ENCODE measurements at places on chromosomes 12 and 14.
A peak's percentile ranks its signal among the peaks of the same experiment; 100 is the strongest.

GRCh38 chr14:89955022-89955744, 544 bp upstream of the TDP1 start:
- DNase-seq = no peak

DNA sequence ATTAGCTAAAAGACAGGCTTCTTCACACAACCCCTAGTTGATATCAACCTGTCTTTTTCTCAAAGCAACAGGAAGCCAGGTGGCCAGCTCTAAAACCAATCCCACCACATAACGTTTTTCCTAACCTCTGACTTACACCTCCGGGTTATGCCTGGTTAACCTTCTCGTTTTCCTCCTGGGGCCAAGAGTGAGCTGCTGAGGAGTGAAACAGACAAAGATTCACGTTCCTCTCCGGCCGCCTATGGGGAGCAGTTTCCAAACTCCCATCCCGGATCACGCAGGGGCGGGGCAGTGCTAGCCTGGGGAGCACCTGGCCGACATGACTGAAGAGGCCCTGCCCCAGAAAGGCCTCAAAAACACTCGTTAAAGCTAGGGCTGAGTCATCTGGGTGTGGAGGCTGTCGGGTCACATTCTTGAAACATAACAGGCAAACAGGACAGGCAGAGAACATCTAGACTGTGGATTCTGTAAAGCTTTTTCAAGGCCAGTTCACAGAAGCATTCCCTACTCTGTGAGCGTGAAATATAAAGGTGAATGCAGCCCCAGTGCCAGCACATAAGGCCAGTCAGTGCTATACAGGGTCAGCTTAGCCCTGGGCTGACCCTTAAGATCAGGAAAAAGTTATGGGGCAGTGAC, 25.9 kb upstream of the LGALS3 start:
- no peak for DNase-seq

- no peak for DNase-seq
Observed at GRCh38 chr12:84741692-84742091, 170.9 kb downstream of the SLC6A15 start.

GRCh38 chr14:24086193-24086955, 7.7 kb upstream of the PCK2 start:
- DNase-seq = no peak

GRCh38 chr12:94186278-94187241, 38.2 kb downstream of the PLXNC1 start:
- DNase-seq = no peak

DNA sequence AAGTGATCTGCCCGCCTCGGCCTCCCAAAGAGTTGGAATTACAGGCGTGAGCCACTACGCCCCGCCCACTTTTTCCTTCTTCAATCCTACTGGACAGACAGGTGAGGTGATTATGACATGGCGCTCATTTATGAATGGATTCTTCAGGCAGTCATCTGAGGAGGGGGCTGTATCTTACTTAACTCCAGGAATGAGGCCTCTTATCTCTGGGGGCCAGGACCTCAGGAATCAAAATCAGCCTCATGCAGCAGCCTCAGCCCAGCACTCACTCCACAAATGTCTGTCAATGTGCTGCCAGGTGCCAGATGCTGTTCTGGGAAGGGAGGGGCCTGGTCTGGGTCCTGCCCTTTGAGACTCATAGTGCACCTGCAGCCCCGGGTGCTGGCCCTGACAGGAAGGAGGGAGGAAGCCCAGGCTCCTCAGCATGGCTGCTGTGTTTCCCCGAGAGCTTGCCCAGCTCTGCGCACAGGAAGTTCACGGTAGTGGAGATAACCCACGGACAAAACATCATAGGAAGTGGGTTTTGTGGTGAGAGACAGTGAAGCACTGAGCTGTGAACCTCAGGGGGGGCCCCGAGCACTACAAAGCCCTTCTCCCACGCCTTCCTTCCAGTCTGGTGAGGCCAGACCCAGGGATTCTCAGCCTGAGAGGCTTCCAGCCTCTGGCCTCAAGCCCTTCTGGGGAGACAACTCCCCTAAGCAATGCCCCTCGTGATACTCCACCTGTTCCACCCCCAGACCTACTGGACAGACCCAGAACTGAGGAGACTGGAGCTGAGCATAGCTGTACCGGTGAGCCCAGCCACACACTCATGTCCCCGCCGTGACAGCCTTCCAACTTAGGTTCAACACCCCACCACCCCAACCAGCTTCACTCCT, 22.3 kb downstream of the GALNT6 start:
- no peak for DNase-seq

GRCh38 chr12:11765817-11766794, 116.6 kb downstream of the ETV6 start:
- DNase-seq = no peak

DNA sequence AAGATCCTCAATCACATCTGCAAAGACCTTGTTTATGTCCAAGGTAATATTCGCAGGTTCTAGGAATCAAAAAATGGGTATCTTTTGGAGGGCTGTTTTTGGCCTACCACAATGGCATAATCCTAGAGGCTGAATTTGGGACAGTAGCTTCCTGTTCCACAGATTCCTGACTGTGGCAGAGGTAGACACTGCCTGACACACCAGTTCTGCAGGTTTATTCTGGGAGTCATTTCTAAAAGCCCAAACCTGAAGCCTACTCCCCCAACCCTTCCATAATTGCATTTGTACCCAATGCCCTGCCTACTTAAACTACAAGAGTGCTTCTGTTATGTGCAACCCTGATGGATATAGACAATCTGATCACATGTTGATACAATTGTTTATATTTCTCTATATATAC, 378.9 kb downstream of the PCNX1 start:
- no peak for DNase-seq

DNA sequence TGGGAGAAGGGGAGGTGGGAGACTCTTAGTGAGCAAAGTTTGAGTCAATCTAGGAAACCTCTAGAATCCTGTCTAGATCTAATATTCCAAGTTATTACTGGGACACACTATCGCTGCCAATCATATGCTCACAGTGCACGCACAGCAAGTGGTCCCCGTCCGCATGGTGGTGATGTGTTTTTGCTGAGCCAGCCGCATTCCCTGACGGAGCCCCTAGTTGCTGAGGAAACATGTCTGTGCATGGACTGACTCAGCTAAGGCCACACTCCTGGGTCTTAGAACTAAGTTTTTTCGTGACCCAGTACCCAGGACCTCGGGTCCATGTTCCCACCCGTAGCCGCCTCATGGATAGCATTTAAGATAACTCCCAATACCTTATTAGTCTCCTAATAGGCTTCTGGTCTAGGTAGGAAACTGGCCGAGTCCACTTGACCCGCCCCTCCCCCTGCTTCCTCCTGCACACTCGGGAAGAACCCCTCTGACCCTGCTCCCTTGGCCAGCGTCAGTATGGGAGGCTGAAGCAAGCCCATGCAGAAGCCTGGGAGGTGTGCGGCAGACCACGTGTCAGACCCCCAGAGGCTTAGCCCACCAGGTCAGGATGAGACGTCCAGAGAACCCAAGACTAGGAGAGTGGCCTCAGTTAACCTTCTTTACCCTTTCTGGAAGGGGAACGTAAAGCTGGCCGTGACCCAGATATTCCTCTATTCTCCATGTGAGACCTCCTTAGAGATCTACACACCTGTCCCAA, 200.5 kb downstream of the ETV6 start:
- no peak for DNase-seq

GRCh38 chr12:6959058-6959804, 8.1 kb downstream of the PTPN6 start:
- no peak for DNase-seq

DNA sequence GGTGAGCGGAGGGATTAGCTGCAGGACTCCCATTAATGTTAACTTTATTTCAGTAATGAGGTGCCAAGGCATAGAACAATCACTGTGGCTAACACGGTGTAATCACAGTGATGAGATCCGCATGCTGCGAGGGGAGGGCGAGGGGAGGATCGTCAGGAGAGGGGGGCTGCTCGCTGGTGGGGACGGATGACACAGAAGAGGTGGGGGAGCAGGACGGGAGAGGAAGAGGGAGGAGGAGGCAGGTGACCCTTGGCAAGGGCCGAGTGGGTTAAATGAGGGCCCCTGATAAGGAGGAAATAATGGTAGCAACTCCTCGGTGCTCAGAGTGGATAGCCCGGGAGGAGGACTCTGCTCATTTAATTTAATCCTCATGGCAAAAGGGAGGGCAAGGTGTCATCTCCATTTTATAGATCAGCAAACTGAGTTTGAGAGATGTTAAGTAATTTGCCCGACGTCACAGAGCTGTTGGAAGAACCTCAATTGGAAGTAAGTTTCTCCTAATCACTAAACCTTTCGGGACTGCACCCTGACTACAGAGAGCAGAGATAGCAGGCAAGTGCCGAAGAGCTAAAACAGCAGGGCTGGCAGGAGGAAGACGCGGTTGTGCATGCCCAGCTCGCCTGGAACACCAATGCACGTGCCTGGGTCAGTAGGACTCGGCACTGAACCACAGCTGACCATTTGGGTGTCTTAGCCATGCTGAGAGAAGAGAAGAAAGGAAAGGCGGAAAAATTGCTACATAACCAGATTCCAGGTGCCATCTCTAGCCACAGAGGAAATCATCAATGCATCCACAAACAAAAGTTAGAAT, 43.0 kb downstream of the SPRING1 start:
- DNase-seq = no peak

GRCh38 chr14:54742492-54743350, 159.9 kb downstream of the GCH1 start:
- no peak for DNase-seq

DNA sequence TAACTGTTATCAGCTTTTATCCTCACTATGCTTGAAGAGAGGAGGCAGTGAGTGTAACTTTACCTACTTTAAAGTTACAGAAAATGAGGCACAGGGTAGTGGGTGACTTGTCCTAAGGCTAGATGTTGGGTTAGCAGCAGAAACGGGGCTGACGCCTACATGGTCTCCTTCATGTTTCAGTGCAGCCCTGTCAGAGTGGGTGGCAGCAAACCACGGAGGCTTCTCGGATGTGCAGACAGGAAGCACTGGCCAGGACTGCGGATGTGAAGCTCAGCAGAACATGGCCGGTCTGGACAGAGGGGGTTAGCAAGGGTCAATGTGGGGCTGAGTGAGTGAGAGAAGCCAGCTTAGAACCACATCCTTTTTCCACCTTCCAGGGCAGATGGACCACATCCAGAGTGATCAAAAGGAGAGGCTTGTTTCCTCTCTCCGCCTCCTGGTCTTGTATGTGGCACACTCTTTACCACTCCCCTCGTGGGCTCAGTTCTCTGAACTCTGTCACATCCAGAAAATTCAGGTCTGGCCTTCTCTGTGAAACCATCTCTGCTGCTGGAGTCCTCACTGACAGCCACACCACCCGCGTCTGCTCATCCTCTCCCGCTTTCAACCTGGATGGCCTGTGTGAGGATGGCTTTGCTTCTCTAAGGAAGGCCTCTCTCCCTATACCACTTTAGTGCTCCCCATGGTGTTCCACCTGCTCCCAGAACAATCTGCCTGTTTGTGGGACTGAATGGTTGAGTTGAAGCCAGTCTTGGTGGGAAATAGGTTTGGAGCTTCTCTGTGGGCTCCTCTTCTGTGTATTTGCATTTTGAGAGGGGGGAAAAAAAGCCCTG, 14.1 kb downstream of the SUSD6 start:
- DNase-seq = no peak

GRCh38 chr12:106139422-106140171, 843 bp upstream of the NUAK1 start:
- peak; percentile 75 for DNase-seq

DNA sequence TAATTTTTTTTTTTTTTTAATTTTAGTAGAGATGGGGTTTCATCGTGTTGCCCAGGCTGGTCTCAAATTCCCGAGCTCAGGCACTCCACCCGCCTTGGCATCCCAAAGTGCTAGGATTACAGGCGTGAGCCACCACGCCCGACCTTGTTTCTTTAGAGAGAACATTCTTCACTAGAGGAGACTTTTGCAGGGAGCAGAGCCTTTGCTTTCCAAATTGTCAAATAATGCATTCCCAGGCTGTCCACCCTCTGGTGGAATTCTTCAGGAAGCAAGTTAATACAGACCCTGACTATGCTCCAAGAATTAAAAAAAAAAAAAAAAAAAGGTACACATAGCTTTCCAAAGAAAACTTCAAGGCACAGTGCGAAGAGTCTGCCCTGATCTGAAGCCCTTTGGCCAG, 6.8 kb downstream of the ALDH1L2 start:
- DNase-seq = no peak

DNA sequence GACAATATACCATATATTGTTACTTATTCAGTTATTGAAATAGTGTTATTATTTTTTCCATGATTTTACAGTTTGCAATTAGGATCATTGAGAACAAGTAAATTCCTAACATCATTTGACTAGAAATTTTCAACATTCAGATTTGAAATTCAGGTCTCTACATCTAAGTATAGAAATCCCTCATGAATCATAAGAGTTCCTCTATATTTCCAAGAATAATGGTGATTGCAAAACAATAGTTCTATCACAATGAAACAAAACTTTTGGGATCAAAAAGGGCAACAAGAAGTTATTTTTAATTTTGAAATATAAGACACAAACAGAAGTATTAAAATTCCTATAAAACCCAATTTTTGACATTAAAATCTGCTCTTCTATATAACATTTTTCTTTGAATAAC, 10.8 kb downstream of the CLEC1A start:
- no peak for DNase-seq

DNA sequence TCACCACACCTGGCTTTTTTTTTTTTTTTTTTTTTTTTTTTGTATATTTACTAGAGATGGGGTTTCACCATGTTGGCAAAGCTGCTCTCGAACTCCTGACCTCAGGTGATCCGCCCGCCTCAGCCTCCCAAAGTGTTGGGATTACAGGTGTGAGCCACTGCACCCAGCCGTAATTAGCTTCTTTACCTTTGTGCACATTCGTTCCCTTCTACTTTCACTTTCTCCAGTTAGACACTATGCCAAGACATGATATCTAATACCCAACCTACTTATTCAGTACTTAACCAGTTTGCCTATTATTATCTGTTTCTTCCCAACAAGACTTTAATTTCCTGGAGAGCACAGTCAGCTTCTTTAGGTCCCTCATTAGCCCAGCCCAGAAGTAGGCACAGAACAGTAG, 5.3 kb downstream of the STYK1 start:
- DNase-seq = no peak

DNA sequence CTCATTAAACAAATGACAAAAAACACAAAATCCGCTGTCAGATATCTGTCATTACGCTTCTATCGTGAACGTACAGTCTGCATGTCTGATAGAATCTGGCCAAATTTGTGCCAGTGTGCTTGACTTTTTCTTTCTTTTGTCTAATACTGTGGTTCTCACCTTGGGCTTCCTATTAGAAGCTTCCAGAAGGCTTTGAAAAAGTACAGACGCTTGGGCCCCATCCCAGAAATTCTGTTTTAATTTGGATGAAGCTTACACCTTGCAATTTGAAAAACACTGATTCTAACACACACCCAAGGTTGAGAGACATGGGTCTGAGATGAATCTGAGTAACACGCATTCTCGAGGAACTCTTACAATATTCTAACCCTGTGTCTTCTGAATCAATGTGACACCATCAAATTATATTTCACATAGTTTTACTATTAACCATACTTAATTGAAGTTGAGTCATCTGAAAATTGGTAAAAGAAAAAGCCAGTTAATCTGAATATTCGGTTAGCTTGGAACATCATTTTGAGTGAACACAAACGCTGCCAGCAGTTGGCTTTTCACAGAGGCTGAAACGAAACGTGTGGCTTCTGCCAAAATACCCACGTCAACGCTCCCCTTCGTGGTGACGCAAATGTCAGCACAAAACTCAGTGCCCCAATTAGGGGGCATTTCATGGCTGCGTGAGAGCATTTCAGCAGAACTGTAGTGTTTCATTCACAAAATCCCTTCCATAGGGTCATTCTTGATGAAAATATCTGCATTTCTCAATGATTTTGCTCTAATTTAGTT, 420.5 kb downstream of the TMEM132D start:
- no peak for DNase-seq

- DNase-seq = no peak
Observed at GRCh38 chr14:26596543-26597061, 1.2 kb downstream of the NOVA1 start.

- DNase-seq = no peak
Observed at GRCh38 chr12:58441483-58441882, 478.8 kb downstream of the LRIG3 start.
